Karpas-422 (cell line): ENCODE measurements at places on chromosomes 1 and 21.

- peak; percentile 59 for DNase-seq
Observed at GRCh38 chr1:56433056-56433577, 146.2 kb downstream of the PLPP3 start.

GRCh38 chr1:183296782-183297181, 110.7 kb downstream of the LAMC2 start:
- no peak for DNase-seq

DNA sequence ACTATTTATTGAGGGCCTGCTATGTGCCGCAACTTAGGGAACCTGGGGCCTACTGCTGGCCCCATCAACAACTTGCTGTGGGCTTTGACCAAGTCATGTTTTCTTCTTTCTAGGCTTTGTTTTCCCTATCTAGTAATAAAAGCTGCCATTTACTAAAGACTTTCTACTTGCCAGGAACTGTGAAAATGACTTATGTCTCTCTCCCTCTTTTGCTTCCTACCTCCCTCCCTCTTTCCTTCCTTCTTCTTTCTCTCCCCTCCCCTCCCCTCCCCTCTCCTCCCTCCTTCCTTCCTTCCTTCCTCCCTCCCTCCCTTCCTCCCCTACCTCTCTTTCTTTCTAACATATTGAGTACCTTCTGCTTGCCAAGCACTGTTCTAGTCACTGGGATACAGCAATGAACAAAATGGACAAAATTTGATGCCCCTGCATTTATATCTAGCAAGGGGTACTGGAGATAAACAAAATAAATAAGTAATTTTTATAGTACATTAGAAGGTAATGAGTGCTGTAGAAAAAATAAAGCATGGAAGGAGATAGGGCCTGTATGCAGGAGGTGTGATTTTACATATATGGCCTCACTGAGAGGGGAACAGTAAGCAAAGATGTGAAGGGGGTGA, 170.3 kb upstream of the USP24 start:
- no peak for DNase-seq

DNA sequence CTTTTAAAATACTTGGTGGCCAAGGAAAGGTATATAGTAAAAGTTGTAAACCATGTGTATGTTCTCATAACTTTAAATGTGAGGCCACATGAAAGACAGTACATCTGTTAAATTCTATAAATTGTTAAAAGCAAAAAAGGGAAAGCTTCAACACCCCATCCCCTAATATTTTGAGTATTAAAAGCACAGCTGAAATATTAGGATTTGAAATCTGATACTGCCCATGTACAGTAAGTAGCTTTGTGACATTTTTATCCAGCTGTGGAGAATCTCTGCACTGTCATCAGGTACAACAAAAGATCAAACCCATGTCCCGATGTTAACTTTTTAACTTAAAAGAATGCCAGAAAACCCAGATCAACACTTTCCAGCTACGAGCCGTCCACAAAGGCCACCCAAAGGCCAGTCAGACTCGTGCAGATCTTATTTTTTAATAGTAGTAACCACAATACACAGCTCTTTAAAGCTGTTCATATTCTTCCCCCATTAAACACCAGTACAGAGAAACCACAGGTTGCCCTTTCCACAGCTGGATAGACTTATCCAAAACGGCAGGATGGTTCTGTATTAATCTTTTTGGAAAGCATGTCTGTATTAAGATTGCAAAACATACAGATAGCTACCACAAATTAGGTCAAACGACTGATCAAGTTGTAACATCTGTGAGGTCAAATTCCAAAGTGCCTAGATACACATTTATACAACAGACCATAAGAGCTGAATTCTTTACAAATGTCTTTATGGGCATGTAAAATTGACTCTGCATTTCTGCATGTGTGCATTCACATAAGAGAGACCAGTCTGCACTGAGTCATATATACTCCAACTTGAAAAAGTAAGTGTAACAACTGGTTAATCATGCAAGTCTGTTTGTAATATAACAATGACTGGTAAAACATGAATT, 5.2 kb downstream of the IRF2BP2 start:
- DNase-seq: no peak

DNA sequence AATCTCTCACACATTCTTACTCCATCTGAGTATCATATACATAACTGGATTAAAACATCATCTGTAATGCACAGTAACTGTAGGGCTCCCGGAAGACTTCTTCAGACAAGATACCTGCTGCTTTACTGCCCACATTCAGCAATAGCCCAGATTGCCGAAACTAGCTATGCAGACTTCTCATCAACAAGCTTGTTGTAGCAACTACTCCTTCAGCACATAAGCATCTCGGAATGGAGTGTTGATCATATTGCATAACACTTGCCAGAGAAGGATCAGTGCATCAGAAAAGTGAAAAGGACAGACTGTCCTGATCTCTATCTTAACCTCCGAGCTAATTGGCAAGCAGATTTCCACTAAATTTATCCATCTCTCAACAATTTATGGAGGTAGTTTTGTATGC, 354.6 kb upstream of the C1orf87 start:
- no peak for DNase-seq

DNA sequence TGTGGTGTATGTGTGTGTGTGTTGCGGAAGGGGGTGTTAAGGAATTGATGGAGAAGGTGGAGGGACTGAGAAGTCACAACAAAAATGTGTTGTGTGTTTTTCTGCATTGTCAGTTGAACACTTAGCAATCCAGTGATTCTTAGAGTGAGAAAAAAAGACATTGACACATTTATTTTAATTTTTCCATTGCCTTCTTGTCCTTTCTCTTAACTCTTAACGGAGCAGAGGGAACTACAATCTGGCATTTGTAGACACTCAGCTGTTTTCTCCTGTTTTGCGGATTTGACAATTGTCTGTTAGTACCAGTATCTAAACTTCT, 725 bp downstream of the C1orf53 start:
- no peak for DNase-seq
